ENCODE measurements at places on chromosomes 13 and 19. TPM values are rescaled to one million over a fixed set of nuclear protein-coding genes. Genes with fewer than 3 reads are reported as not detected.

- DNase-seq, result no peak
These were observed 7.4 kb upstream of the ZNF433 start for GRCh38 chr19:12042893-12043292.

The PLPP2 gene
- polyA plus RNA-seq, result 1.2 TPM

- DNase-seq, result no peak
These were observed 50.9 kb upstream of the TM9SF2 start for GRCh38 chr13:99450416-99450815.

- no peak for DNase-seq
These were observed 126.3 kb downstream of the STK24 start for GRCh38 chr13:98450539-98451111.

The TUBB4A gene
- 27.6 TPM for polyA plus RNA-seq
